ENCODE measurements at places on chromosomes 16 and 17.

DNA sequence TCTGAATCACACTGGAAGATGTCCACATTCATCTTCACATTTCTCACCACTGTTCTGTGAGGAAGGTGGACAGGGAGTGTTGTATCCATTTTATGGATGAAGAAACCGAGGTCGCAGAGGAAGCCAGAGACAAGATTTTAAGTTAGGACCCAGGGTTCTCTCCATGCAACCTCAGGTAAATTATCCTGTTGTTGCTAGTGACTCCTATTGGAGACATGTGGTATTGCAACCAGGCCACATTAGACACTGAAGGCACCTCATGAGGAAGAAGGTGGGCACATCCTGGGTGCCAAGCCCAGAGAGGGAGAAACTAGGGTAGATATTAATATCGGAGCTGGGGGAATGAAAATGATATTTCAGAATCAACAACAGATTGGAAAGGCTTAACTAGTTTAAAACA, 8.5 kb upstream of the WNT9B start:
- DNase-seq, result no peak

DNA sequence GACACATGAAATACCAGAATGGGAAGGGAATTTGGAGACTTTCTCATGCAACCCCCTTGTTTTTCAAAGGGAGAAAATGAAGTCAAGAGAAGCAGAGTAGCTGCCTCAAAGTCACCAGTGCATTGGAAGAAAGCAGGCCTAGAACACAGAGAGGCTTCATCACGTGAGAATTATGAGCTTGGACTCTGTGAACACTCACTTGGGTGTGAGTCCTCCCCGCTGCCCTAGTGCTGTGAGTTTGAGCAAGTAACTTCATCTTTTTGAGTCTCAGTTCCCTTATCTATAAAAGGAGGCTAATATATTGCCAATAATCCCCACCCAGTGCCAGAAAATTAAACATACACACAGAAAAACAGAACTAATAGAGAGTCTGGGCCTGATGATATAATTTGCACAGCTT, 315.8 kb downstream of the XYLT1 start:
- no peak for DNase-seq

DNA sequence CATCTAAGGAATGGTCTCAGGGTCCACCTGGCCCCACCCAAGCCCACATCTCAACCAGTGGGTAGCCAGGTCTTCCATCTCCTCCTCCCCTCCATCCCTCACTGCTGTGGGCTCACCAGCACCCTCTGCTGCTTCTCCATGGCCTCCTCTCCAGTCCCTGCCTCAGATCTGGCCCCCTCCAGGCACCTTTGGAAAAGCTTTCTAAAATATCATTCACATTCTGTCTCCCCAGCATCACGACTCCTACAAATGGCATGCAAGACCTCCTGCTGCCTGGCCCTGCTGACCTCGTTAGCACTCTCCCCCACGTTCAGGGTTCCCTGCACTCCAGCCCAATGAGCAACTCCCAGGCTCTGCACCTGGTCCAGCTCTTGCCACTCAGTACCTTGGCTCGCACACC, 13.7 kb downstream of the GLP2R start:
- no peak for DNase-seq

DNA sequence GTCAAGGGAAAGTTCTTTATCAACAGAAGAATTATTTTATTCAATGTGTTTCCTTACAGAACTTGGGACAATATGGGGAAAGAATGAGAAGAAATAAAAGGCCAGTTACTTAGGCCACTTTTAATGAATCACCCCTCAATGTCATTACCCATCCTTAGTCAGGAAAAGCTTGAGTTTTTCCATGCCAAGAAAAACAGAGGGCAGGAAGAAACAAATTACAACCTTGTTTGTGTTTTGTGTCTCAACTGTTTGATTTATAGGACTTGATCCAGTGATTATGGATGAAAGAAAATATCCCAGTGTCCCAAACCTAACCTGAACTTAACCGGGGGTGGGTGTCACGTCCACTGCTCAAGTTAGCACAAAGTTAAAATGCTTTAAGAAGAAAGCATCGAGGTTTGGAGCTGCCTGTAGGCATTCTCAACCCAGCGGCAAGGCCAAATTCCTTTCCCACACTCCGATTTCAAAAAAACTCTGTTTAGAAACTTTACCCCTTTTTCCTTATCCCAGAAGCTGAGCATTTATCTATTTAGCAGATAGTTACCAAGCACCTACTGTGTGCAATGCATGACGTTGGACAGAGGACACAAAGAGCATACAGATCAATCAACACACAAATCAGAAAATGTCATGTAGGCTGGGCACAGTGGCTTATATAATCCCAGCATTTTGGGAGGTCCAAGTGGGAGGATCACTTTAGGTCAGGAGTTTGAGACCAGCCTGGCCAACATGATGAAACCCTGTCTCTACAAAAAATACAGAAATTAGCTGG, 14.0 kb upstream of the CYB5B start:
- no peak for DNase-seq

GRCh38 chr16:56825826-56826225, 39.2 kb upstream of the SLC12A3 start:
- no peak for DNase-seq

DNA sequence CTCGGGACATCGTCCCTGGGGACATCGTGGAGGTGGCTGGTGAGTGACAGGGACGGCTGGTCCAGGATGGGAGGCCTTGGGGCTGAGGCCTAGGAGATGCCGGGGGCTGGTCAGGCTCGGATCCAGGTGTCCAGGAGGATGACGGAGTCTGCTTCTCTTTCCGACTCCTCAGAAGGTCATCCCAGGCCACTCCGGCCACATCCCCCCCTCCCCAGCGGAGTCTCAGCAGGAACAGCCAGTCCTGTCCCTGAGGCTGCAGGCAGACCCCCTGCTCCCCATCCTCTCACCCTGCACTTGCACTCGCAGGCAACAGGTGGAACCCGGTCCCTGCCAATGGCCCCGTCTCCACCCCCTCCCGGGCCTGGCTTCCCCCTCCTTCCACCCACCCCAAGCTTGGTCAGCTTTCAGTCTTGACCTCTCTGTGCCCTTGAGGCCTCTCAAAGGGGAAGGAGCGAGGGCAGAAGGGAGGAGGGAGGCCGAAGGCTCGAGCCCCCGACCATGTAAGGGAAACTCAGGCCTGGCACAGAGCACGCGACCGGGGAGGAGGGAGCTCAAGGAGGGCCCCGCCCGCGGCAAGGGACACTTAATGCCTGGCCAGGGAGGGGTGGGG, 4.4 kb downstream of the ATP2A1 start:
- no peak for DNase-seq

DNA sequence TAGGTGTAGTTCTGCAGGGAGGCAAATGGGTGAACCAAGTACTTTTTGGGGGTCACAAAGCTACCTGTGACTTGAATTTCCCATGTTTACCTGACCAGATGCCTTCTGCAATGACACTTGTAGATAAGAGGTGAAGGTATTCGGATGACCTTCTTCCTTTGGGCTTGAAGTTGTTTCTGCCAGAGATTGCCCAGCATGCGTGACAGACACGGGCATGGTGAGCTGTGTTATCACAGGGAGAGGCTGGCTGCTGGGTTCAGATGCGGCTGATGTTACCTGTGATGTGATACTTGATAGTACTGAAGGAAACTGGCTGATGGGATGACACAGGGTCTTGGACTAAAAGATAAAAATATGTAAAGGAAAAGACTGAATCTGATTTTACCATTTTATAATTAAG, 14.1 kb downstream of the PKD1L3 start:
- DNase-seq, result no peak

GRCh38 chr16:23174622-23175021, 7.9 kb upstream of the SCNN1G start:
- DNase-seq, result no peak

DNA sequence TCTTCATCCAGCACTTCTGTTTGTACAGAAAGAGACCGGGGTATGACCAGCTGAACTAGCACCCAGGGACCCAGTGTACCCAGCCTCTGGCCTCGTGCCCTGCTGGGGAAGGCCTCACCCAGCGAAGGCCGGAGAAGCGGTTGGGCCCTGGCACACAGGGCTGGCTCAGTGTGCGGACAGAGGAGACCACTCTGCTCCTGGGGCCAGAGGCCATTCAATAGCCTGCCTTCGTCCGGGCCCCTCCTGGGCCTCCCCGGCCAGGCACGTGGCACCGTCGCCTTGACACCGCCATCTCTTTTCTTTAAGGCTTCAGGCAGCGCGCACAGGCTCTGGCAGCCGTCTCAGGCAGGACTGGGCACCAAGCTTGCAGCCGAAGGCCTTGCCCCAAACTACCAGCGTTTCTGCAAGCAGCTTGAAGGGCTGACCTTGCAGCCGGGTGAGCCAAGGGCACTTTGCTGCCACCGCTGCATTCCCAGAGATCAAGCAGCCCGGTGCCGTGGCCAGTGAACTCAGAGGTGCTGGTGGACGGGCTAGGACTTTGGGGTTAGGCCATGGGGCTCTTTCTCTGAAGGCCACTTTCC, 8.0 kb downstream of the TAX1BP3 start:
- no peak for DNase-seq

GRCh38 chr17:80125656-80126448, 21.1 kb downstream of the EIF4A3 start:
- no peak for DNase-seq

GRCh38 chr16:67652578-67653127, 7.4 kb downstream of the ACD start:
- no peak for DNase-seq

DNA sequence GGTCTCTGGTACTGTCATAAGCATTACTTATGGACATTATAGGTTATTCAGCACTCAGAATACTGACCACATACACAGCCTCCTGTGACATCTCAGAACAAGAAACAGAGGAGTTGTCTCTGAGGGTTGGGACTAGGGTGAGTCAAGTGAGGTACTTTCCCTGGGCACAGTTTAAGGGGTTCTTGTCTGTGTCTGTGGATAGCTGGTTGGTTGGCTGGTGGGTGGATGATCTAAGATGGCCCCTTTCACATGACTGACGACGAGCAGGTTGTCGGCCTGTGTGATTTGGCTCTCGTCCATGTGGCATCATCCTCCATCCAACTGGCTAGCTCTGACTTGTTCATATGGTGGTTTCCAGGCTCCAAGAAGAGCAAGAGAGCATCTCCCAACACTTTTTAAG, 163.9 kb downstream of the PRKCB start:
- peak; percentile 53 for DNase-seq

- DNase-seq, result no peak
Observed at GRCh38 chr17:48556229-48556575, 11.3 kb upstream of the HOXB2 start.

DNA sequence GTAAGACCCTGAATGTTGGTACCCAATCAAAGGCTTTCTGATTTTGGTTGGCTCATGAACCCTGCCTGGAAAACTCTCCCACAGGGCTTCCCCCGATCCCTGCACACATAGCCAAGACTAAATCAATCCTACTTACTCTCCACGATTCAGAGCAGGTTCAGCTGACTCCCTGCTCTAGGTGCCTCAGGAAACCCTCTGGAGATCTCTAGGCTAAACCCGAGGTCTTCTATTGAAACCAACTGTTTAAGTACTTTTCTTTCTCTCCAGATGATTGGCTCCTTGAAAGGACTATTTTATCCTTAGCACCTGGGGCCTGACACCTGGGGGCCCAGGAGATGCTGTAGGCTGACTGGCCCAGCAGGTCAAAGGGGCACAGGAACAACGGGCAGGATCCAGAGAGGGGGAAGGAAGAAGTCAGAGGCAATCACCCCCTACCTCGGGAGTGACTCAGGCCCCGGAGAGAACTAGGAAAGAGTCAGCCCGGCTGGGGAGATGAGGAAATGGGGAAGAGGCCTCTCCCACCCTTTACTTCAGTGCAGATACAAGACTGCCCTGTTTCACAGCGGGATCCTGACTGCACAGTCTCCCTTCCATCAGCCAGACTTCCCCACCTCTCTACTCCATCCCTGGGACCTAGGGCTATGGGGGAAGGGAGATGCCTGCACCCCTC, 2.0 kb downstream of the TBC1D10B start:
- no peak for DNase-seq

DNA sequence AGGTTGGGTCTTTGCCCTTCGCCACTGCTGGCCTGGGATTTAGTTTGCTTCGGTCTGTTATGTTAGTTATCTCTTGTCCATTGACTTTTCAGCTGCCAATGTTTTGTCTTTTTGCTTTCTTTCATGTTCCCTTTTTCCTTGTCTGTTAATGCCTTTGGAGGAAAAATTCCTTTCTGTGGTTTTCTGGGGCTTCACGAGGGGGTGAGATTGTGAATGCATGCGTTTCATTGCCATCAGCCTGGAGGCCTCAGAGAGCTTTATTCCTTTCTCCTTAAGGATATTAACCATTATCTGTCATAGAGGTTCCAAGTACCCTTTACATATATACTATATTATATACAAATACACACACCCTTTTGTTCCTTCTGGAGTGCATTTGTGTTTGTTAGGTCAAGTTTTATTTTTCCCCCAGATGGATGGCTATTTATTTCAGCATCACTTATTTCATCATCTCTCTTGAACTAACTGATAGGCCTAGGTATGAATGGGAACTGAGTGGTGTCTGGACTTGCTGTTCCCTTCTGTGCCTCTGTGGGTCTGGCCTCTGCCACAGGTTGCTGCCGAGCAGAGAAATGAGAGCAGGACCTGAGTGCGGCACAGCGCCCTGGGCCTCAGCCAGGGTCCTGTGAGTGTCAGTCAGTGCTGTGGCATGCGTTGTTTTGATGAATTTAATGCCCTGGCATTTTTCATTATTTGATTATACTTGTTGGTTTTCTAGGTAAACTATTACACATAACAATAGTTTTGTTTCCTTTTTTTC, 193.4 kb downstream of the LGALS9B start:
- DNase-seq, result no peak

GRCh38 chr17:51643702-51644490, 383.6 kb downstream of the UTP18 start:
- DNase-seq, result no peak

DNA sequence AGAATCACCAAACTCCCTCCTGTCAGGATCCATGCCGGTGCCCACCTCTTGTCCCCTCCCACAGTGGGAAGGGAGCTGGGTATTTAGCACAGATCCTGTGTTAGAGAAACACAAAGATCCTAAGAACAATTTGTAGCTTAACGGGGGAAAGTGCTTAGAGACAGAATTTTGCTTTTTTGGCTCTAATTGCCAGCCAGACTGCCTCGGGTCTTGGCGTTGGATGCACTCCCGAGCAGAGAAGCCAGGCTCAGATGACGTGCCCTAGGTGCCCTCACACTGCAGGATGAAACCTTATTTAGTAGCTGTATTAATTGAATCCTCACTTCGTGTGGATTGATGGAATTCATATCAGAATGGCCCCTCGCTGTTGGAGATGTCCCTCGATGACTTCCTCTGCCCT, 22.5 kb upstream of the MAF start:
- no peak for DNase-seq

DNA sequence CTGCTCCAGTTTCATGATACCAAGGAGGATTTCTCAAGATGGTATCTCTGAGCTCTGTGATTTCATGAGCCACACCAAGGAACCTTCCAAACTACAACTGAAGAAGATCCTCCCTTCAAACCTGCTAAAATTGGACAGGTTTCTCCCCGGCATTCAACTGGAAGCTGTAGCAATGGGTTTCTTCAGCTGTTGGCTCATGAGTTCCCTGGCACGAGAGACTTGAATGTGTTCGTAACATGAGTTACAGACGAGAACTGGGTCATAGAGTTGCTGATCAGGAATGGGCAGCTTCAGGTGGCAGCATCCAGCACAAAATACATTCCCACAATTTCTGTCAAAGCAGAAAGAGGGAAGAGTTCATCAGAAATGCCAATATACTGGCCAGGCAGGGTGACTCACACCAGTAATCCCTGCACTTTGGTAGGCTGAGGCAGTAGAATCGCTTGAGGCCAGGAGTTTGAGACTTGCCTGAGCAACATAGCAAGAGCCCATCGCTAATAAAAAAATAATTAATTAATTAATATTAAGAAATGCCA, 3.4 kb upstream of the HSF5 start:
- no peak for DNase-seq
